ENCODE measurements at places on chromosomes 4 and X.
A peak's percentile ranks its signal among the peaks of the same experiment; 100 is the strongest.

DNA sequence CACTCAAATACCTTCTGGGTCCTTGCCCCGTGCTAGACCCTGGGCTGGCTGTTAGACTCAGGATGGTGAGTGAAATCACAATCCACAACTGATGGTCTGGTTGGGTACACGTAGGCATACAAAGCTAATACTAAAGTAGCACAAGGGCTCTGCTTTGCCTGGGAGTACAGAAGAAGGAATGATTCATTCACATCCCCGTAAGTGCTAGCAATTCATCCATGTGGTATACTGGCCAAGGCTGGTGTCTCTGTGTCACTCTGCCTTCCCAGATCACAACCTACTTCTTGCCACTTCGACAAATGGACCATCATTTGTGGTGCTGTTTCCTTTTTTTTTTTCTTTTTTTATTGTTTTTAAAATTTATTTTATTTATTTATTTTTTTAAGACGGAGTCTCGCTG, 19.7 kb upstream of the RBM47 start:
- no peak for DNase-seq

DNA sequence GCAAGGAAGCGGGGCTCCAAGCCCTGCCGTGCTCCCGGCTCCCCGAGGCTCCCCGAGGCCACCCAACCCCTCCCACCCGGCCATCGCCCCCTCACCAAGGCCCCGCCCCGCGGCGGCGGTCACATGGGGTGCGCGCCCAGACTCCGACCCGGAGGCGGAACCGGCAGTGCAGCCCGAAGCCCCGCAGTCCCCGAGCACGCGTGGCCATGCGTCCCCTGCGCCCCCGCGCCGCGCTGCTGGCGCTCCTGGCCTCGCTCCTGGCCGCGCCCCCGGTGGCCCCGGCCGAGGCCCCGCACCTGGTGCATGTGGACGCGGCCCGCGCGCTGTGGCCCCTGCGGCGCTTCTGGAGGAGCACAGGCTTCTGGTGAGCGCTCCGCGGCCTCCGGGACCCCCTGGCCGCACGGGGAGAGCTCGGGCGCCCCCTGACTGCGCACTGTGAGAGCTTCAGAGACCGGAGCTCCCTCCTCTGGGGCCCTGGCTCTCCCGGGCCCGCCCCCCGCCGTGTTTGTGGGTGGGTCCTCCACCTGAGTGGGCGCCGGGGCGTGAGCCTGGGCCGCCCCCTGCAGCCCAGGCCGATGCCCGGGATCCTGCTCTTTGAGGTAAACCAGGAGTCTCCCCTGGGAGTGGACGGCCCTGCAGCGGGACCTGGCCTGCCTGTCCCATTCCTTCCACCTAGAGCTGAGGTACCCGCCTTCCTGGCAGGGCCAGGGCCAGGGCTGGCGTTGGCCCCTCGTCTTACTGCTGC, at the start of gene IDUA:
Gene IDUA, plus strand, starts transcription at position 166 of the 745 bp plus-strand sequence. Its CDS starts 41 bp downstream, at position 207.
- DNase-seq: no peak

- DNase-seq: no peak
Observed at GRCh38 chr4:97185233-97185632, 958.0 kb downstream of the STPG2 start.

DNA sequence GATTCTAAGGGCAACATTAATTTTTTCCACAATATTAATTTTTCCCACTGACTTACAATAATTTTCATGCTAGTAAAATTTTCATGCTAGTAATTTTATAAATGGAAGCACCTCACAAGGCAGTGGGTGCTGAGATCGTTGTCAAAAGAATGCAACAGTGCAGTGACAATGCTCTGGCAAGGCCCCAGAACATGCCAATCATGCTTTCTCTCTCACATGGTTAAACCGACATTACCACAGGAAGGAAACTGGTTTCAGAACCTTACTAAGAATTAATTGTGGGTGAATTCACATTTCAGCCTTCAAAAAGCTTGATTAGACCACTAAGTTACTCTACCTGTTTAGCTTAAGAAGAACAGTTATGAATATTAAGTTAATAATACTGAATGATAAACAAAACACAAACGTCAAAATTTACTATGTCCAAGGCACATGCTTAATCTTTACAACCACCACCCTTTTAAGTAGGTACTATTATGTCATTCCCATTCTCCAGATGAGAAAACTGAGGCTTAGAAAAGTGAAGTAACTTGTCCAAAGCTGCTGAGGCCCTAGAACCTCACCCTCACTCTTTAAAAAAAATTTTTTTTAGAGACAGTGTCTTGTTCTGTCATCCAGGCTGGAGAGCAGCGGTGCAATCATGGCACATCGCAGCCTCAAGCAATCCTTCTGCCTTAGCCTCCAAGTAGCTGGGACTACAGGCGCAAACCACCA, 10.0 kb upstream of the OPHN1 start:
- no peak for DNase-seq

- DNase-seq: no peak
Observed at GRCh38 chrX:4850312-4850711, 1136.9 kb upstream of the PRKX start.

DNA sequence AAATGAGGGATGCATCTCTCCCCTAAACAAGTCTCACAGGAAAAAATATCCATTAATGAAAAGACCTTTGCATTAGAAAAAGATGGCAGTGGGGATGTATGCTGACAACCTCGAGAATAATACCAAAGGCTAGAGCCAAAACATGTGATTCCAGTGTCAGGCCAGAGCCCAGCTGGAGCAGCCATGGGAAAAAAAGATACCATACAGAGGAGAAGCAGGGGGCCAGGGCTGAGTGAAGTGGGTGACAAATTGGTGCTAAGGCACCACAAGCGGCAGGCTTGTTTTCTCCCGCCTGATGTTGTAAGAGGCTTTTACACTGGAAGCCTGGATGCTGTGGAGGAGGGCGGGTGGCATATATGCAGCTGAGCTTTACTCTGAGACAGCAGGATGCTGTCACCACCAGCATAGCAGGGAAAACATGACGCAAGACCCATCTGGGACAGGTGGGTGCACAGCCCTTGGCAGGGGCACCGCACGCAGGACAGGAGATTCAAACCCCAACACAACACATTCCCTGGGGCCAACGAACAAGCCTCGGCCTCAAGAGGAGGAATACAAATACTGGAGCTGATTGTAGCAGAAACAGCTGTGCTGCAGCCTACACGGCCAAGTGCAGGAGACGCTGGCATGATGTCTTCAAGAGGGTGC, 91.9 kb downstream of the TSPAN5 start:
- no peak for DNase-seq

- no peak for DNase-seq
Observed at GRCh38 chr4:120589787-120590186, 332.7 kb downstream of the PRDM5 start.

- DNase-seq: no peak
Observed at GRCh38 chr4:182023469-182023868, 219.7 kb upstream of the TENM3 start.

DNA sequence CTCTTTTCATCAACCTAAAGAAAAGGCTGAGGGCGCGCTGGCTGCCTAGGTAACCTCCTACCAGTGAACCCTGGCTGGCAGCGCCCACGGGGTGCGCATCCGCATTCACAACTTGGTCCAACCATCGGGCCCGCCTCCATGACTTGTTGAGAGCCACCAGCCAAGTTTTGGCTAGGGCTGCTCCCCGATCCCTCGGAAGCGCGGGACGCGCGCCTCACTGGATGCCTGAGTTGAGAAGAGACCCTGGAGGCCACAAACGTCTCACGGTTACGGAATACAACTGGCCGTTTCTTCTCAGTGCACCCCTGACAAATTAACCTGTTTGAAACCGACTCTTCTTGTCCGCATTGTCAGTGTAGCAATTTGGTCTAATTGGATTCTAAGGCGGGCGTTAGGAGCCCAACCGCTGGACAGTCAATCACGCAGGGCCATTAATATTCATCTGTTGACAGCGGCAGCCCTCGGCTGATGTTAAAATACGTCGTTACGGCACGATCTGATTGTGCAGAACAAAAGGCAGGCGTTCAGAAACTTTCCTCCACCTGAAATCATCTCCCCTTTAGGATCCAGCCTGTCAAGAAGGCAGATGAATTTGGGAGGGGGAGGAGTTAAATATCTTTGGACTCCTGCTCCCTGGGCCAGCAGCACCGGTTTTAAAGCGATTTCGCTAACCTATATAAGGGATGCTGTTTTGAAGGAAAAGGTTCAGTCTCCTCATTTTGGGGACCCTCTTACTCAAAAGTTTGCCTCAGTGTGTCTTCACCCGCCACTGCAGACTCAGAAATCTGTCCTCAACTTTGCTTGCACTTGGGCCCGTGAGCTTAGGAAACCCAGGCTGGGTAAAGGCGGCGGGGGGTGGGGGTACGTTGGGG, 1.2 kb downstream of the GPC3 start:
- DNase-seq: no peak

DNA sequence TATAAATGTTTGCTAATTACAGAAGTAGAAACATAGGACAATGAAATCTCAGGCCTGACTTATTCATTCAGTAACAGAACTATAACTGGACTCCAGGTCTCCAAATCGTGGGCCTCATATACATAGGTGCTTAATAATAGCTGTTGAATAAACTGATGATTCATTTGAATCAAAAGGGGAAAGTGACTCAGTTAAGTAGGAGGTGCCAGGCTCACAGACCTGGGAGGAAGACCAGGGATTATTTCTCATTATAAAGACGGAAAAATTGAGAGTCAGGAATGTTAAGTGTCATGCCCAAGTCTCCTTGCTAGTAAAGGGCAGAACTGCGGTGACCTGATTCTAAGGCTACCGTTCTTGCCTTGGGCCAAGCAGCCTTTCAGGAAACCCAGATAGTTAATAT, 131.5 kb downstream of the HS3ST1 start:
- no peak for DNase-seq

DNA sequence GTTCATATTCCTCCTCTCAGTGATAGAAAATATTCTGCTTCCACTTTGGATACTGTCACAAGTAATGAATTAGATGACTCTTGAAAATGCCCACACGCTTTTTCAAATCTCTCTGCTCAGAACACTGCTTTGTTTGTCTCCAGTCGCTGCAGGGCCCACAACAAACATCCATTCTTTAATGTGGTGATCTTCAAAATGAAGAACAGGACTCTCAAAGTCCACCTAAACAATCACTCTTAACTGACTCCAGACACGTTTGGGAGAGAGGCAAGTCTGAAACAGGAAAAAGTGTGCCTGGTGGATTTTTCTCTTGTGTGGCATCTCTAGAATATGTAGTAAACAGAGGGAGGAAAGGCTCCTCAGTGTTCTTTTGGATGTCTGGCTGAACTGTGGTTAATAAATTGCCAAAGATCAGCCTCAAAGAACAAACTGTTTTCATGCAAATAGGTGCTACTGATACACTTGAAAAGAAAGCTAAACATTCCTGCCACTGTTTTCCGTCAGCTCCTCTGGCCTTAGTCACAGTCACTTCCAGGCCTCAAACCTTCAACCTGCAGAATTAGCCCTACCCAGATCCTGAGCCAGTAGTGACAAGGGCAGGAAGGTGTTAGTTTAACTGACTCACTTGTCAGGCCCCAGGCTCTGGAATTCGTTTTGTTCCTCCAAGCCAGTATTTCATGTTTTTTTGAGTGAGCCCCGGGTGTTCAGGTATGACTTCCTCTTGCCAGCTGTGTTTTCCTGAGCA, 259.6 kb upstream of the GPC4 start:
- no peak for DNase-seq

GRCh38 chr4:98466868-98467599, 191.4 kb downstream of the TSPAN5 start:
- DNase-seq: no peak

GRCh38 chr4:89598602-89599001, 238.4 kb downstream of the SNCA start:
- peak; percentile 1 for DNase-seq

GRCh38 chr4:612749-613125, 12.6 kb upstream of the PDE6B start:
- DNase-seq: no peak

- DNase-seq: no peak
Observed at GRCh38 chr4:1136048-1136447, 22.7 kb upstream of the RNF212 start.

- no peak for DNase-seq
Observed at GRCh38 chr4:86924811-86925210, 10.0 kb upstream of the AFF1 start.

DNA sequence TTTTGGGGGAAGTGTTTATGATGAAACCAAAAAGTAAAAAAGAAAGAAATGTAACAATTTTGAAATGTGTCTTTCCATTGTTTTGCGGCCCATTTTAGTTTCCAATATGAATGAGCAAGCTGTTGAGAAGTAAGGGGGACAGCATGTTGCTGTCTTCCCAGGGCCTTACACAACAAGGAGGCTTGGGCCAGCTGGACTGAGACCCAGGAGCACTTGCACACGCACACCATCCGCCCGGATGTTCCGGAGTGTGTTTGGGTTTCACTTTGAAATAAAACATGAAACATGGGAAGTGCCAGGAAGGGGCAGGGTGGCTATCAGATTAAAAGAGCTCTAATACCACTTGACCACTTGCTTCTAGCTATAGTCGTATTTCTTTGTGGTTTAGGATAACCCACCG, 144.4 kb downstream of the NHS start:
- no peak for DNase-seq

- DNase-seq: no peak
Observed at GRCh38 chrX:19848110-19848509, 39.3 kb downstream of the SH3KBP1 start.

- no peak for DNase-seq
Observed at GRCh38 chrX:1584237-1585011, 7.0 kb upstream of the AKAP17A start.

- no peak for DNase-seq
Observed at GRCh38 chr4:35912174-35912573, 332.1 kb downstream of the ARAP2 start.

DNA sequence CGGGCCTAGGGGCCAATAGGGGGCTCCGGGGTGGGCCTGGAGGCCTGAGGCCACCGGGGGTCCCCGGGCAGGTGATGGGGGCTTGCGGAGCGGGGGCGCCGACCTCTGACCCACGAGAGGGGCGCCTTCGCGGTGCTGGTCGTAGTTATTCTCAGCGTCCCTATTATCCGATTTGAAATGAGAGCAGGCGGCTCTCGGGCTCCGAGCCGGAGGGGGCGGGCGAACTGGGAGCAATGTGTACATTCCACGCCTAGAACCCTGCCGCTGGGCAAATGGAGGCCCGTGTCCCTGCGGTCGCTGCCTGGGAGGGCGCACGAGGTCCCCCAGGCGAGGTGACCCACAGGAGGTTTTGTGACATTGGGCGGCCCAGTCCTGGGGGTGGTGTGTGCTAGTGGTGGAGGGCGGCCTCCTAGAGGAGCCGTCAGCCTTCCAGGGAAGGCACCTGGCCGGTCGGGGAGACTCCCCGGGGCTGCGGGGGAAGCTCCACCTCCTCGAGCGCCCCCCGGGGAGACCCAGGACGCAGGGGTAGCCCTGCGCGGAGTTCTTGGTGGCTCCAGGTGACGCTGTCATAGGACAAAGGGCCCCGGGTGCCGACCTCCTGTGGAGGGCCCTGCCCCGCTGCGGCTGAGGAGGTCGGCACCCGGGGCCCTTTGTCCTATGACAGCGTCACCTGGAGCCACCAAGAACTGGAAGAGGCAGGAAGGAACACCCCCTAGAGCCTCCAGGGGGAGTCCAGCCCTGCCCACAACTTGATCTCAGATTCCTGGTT, 102.6 kb upstream of the PRKX start:
- no peak for DNase-seq

- no peak for DNase-seq
Observed at GRCh38 chrX:147920161-147920666, 8.5 kb downstream of the FMR1 start.

GRCh38 chr4:22498866-22499265, 17.0 kb downstream of the ADGRA3 start:
- DNase-seq: no peak

GRCh38 chr4:91092398-91092980, 965.3 kb downstream of the CCSER1 start:
- DNase-seq: no peak
